ENCODE measurements at places on chromosomes 3 and 15.
A peak's percentile ranks its signal among the peaks of the same experiment; 100 is the strongest.

GRCh38 chr3:50165910-50166538 lies 10.9 kb downstream of the SEMA3F start:
- DNase-seq, result no peak

GRCh38 chr3:39118931-39119660 lies 11.6 kb downstream of the TTC21A start:
- no peak for DNase-seq

- peak; percentile 29 for DNase-seq
These were observed 120.1 kb upstream of the ARHGEF3 start for GRCh38 chr3:56921573-56922453.

GRCh38 chr15:72207558-72208085 lies 10.0 kb upstream of the GRAMD2A start:
- no peak for DNase-seq

DNA sequence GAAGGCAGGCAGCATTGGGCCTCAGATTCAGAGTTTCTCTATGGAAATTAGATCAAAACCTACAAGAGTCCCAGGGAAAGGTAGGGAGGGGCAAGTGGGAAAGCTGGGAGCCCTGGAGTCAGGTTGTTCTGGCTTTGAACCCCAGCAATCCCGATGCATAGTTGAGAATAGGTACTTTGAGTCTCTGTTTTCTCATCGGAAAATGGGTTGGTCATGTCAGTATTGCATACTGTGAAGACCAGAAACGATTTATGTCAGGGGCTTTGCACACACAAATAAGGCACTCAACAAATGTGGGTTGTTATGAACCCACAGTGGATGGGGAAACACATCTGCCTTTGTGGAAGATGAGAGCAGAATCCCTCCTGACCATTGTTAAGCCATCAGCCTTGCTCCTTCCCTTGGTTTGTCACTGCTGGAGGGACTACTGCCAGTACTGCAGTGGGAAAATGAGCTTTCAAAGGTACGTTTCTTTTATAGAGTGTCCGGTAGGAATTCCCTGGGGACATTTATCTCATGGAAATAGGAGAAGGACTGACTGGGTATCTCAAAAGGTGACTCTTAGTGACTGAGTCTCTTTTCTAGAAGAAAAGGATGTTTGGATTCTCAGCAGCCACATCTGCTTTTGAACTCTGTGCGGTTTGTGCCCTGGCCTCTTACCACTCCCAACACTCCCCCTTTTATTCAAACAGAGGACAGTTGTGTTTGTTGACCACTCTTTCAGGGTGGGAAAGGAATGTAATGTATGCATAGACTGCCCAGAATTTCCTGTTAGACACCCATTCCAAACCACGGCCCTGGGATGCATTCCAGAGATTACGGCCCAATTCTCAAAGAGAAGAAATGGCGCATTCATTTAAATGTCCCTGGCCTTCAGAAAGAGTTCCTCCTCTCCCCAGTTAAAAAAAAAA lies 54.6 kb upstream of the VILL start:
- no peak for DNase-seq

- no peak for DNase-seq
These were observed 89.5 kb upstream of the IQSEC1 start for GRCh38 chr3:13162549-13163320.

DNA sequence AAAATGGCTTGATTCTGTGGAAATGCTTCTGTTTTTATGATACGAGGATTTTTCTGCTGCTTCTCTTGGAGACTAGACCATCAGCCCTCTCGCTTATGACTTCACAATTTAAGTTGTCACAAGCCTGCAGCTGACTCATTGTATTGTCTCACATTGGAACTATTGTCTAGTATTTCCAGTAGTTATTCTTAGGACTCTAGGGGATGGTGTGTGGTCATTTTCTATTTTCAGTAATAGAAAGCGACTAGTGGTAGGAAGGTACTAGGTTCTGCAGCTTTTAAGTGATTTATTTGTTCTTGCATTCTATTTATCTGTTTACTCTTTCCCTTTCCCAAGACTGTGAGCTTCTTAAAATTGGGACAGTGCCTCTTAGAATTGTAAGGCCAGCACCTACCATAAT lies 66.3 kb upstream of the CRTC3 start:
- DNase-seq, result no peak

DNA sequence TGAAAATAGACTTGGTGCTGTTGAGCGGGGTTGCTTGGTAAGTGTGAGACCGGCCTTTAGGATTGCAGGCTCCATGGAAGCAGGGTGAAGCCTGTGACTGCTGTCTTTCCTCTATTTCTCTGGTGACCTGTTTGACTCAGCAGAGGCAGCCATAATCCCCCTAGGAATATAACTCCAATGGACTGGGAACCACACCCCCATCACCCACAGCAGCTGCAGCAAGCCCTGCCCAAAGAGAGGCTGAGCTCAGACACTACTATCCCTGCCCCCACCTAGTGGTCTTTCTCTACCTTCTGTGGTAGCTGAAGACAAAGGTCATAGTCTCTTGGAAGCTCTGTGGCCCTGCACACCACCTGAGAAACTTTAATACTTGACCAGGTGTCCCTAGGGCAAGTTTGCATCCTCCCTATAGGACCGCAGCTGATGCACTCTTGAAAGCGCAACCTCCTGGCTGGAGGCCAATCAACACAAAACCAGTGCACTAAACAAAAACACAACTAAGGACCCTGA lies 133.6 kb upstream of the MRPL3 start:
- no peak for DNase-seq

GRCh38 chr3:195284842-195285241 lies 13.9 kb upstream of the XXYLT1 start:
- no peak for DNase-seq

GRCh38 chr3:160809453-160809852 lies 53.4 kb downstream of the PPM1L start:
- DNase-seq, result no peak

- DNase-seq, result no peak
These were observed 202.7 kb downstream of the CNTN4 start for GRCh38 chr3:2301361-2301760.

GRCh38 chr3:123157209-123157597 lies 44.5 kb upstream of the SEC22A start:
- no peak for DNase-seq

DNA sequence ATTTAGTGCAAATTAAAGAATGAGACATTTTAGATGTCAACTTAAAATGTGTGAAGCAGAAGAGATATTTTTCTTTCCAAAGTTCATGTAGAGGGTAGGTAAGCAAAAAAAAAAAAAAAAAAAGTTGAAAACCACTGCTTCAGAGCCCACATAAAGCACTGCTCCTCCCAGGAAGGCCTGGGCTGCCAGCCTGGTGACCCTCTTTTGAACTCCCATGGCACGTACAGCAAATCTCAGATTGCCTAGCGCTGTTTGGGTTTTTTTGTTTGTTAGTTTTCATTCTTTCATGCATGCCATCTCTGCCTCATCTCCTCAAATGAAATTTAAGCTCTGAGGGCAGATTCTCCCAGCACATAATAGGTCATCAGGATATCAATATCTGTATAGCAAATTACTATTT lies 120.1 kb downstream of the SRGAP3 start:
- no peak for DNase-seq

DNA sequence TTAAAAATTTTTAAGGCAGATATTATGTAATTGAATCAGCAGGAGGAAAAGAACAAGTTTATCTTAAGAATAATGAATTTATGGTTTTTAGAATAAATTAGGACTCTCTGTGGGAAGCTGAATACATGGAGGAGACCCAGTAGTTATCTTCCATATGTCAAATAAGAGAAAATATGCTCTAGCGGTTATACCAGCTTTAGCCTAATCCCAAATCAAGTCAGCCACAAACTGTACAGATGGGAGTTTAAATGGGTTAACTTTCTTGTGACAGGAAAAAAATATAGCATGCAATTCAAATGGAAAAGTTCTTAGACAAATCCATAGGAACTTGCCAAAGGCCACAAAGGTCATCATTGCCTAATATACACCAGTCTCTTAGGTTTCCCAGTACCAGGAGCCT lies 84.3 kb downstream of the TTBK2 start:
- DNase-seq, result no peak

DNA sequence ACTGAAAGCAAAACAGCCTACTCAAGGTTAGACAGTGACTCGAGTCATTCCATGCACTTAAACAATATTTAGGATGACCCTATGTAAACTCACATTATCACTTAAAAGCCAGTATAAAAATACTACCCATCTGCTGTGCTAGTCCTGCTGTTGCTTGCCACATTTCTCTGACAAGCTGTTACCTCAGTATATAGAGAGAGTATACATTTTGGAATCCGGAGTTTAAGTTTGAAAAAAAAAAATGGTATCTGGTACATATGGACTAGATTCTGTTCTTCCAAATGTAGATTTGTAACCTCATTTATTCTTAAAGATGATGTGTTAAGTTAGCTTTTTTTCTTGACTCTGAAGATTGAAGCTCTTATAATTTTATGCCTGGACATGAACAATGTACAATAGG lies 503.8 kb upstream of the TPRG1 start:
- no peak for DNase-seq

All from CD4-positive, alpha-beta T cell treated with Interleukin-6 at 100 ng/mL for 8 hours (primary cell).